ENCODE measurements at places on chromosomes 5 and 9. TPM values are rescaled to one million over a fixed set of nuclear protein-coding genes. Genes with fewer than 3 reads are reported as not detected.

- no peak overlapping the region for H3K27ac ChIP-seq
- no peaks in the 10 kb centered on the region for H3K36me3 ChIP-seq
- H3K4me1 ChIP-seq: no peaks in the 10 kb centered on the region
- H3K4me3 ChIP-seq: no peak overlapping the region
Measured at GRCh38 chr5:170469414-170469813, 34.4 kb upstream of the KCNIP1 start.

- H3K4me3 ChIP-seq: no peak overlapping the region
- no peaks in the 10 kb centered on the region for H3K36me3 ChIP-seq
- peaks cover 6% of the 10 kb centered on the region for H3K27me3 ChIP-seq
- no peaks in the 10 kb centered on the region for H3K4me1 ChIP-seq
- H3K27ac ChIP-seq: no peak overlapping the region
Measured at GRCh38 chr5:133758641-133759040, 146.3 kb upstream of the FSTL4 start.

GRCh38 chr9:103702572-103702971, 391.5 kb upstream of the SMC2 start:
- no peak overlapping the region for H3K4me3 ChIP-seq
- H3K27me3 ChIP-seq: no peaks in the 10 kb centered on the region
- H3K4me1 ChIP-seq: no peaks in the 10 kb centered on the region
- H3K27ac ChIP-seq: no peak overlapping the region
- H3K36me3 ChIP-seq: no peaks in the 10 kb centered on the region

The BARX1 gene
- total RNA-seq: not detected

The KIF20A gene
- total RNA-seq: 106 TPM

The GALNT12 gene
- total RNA-seq: 2.5 TPM

The SLF1 gene
- total RNA-seq: 7.5 TPM

All from IMR-90 (cell line).